ENCODE measurements at places on chromosomes 5 and 9.

DNA sequence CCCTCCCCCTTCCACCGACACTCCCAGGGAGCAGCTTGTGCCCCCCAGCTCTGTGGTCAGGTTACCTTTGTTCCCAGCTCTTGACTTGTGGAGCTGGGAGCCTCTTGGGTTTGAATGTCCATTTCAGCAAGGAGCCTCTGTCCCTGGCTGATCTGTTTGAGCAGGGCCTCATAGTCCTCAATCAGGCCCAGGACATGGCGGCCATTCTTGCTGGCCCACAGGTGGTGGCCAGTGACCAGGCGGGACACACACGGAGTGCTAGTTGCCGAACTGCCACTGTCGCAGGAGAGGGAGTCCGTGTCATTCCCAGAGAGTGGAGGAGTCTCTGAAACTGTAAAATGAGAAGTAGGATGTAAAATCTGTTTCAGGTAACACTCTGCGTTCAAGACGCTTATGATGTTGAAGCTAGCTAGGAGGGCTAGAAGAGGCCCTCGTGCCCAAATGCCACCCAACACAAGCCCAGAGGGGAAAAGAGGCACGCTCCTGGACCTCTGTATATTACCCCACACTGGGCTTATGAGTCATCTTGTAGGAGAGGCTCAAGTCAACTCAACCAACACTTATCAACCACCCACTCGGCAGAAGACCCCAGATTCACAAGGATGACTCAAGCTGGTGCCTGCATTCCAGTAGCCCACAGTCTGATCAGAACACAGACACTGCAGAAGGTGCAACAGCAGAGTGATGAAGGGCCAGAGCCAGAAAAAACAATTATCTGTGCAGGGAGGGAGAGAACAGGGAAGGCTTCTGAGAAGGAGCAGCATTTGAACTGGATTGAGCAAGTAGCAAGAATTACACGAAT is 177.0 kb downstream of the CDK5RAP2 start:
- peak; percentile 52 for DNase-seq

GRCh38 chr9:96117398-96118080 is 184.4 kb downstream of the HSD17B3 start:
- DNase-seq, result no peak

- no peak for DNase-seq
Measured at GRCh38 chr5:128904805-128905567, 60.3 kb upstream of the SLC27A6 start.

- DNase-seq, result no peak
Measured at GRCh38 chr9:119360237-119360636, 9.0 kb downstream of the BRINP1 start.

- DNase-seq, result no peak
Measured at GRCh38 chr5:57102189-57102904, 71.5 kb upstream of the GPBP1 start.

- DNase-seq, result no peak
Measured at GRCh38 chr5:96320797-96321196, 112.3 kb downstream of the PCSK1 start.

- no peak for DNase-seq
Measured at GRCh38 chr5:158014372-158014771, 155.4 kb upstream of the CLINT1 start.

Data from SK-MEL-5 (cell line).